ENCODE measurements at places on chromosomes 7 and 10.

DNA sequence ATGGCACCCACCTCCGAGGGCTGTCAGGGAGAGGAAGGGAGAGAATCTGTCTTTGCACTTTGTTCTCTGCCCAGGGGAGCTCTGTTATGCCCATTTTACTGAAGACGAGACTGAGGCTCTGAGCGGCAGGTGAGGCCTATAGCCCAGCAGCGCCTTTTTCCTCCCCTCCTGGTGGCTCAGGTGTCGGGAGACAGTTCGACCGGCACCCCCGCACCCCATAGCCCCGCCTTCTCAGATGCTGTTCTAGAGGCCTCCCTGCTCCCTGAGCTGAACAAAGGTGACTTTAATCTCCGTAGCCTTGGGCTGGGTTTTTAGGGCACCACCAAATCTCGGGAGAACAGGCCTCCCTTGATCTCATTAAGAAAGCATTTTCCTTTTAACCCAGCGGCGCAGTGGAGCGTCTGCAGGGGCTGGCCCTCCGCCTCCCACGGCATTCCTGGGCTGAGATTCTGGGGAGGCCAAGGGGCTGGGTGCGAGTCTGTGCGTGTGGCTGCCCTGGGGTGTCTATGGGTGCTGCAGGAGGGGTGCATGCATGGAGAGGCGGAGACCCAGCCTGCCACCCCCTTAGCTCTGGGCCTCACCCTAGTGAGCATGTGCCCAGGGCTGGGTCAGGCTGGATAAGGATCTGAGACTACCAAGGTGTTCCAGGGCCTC is 3.3 kb downstream of the LFNG start:
- DNase-seq, result peak; percentile 54

DNA sequence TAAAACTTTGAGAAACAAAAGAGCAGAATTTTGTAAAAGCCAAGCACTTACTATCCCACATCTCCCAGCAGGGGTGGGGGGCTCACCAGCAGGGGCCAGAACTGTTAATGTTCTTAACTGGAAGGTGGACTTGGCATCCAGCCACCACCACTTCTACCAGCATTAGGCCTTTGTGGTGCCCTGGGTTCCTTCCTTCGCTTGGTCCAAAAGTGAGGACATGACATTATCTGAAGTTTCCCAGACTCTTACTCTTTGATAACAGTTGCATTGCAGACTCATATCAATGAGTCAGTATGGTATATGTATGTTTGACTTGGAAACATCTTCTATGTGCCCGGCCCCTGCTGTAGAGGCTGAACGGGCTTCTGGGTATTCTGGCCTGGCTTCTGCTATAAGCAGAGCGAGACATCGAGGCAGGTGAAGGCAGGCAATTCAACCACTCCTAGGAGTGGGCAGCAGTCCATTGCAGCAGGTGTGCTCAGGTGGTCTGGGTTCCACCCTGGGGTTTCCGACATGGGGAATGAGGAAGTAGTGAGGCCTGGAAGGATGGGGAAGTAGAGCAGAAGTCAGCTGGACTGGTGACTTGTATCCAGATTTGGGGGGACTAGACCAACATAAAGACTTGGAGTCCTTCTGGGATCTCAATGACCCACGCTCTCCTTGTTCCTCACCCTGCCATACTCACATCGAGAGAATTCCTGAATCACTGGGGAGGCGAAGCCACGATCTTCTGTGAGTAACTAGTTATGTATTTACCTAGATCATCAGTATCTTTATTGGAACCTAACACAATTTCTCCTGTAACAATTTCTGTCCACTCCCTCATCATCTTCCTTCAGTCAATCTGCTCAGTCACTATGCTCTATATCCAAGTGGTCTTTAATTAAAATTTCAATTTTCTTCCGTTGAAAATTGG is 4.1 kb downstream of the ZNF777 start:
- no peak for DNase-seq

GRCh38 chr7:158586499-158587161 is 993 bp downstream of the PTPRN2 start:
- no peak for DNase-seq

DNA sequence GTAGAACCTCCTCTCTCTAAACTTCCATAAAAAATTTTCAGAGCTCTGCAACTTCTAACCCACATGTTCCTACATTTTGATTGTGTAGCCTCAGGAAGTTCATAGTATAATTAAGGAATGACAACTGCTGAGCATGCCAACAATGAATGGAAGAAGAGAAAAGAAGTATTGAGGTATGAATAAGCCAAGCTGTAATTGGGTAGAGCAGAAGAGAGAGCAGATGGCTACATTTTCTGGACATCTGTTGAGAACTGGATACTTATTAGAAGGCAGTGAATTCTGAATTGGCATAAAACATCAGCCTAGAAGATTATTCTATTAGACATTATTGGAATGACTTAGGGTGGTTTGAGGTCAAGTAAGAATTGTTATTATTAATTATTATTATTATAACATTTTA is 728.3 kb upstream of the PHF14 start:
- no peak for DNase-seq

DNA sequence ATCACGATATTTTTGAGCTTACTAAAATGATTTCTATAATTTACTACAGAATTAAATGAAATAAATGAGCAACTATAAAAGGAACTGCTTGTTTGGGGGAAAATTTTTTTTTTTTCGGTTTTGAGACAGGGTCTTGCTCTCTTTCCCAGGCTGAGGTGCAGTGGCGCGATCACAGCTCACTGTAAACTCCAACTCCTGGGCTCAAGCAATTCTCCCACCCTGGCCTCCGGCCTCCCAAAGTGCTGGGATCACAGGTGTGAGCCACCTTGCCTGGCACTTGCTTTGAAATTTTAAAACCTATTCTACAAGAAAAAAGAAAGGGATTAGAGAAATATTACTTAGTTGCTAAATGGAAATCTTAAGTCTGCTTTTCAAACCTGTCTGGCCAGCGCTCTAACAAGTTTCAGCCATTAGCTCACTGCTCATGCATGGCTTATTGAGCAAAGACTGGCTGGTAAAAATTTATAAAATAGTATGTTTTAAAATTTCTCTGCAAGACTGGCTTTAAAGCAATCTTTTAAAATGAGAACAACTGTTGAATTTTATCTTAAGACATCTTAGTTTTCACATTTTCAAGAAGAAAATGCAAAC is 144.0 kb downstream of the ATE1 start:
- no peak for DNase-seq

DNA sequence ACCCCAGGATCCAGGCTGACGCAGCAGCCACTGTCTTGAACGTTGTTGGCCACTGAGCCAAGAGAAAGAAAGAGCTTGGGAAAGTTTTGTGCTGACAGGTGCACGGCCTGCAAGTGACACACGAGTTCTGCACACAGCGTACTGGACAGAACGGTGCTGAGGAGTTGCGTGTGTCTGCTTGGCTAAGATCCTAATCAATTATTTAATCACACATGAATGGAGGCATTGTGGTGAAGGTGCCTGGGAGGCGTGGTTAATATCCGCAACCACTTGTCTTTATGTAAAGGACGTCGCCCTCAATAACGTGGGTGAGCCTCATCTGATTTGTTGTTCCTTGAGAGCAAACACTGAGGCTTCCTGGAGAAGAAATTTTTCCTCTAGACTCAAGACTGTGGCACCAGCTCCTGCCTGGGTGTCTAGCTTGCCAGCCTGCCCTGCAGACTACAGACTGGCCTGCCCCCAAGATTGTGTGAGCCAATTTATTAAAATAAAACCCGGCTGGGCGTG is 16.6 kb upstream of the GNA12 start:
- DNase-seq, result no peak

GRCh38 chr7:34307540-34307939 is 350.5 kb upstream of the NPSR1 start:
- DNase-seq, result no peak

GRCh38 chr7:4261601-4261960 is 420.5 kb upstream of the FOXK1 start:
- DNase-seq, result no peak

DNA sequence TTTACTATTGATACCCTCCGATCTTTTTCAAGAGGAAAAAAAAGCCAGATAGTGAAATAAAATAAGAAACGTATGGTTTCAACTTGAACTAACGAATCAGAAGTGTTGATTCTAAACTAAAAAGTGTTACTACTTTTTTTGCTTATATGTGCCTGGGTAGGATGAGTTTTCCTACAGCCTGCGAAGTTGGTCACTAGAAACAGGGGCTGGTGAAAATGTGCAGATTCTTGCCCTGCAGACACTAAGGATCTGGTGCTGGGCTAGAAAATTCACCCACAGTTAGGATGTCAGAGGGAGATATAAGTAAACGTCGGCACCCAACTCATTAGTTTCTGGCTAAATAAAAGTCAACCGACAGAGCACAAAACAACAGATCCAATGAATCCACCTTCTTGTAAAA is 298.7 kb upstream of the NFE2L3 start:
- DNase-seq, result no peak

Measured in CD4-positive, alpha-beta T cell treated with Interleukin-17A for 4 hours (primary cell).